NCI-H1092 (cell line): ENCODE measurements at places on chromosomes 3 and 15.

- peak; percentile 68 for DNase-seq
These were observed at the start of gene CCDC9B for GRCh38 chr15:40340740-40341400. TSS of gene CCDC9B (minus strand) at chr15:40340939. CDS start at chr15:40340819, 120 bp downstream.

DNA sequence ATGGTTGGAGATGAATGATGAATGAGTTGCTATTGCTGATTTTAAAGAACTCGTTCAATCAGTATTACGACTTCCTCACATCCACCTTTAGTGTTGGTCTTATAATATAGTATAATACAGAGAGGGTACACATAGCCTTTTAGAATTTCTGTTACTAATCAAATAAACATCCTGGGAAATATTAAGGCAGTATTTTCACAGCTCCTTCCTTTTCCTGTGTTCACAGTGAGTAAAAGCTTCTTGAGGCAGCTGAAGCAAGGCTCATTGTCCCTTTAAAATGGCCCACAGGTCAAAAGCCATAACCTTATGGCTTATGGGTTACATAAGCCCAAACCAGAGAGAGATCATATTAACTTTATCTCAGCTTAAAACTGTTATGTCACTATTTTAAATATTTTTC, 1.3 kb upstream of the BTLA start:
- no peak for DNase-seq

DNA sequence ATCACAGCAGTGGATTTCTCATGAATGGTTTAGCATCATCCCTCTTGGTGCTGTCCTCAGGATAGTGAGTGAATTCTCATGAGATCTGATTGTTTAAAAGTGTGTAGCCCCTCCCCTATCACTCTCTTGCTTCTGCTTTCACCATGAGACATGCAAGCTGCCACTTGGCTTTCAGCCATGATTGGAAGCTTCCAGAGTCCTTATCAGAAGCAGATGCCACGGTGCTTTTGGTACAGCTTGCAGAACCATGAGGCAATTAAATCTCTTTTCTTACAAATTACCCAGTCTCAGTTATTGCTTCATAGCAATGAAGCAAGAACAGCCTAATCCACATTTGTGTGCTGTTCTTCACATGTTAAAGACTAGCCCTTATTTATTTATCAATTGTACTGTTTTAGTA, 495.2 kb upstream of the EPHA6 start:
- no peak for DNase-seq

GRCh38 chr3:194471863-194472262, 14.9 kb downstream of the ATP13A3 start:
- DNase-seq: no peak

- peak; percentile 70 for DNase-seq
These were observed 99.4 kb downstream of the FBLN2 start for GRCh38 chr3:13648060-13649001.

DNA sequence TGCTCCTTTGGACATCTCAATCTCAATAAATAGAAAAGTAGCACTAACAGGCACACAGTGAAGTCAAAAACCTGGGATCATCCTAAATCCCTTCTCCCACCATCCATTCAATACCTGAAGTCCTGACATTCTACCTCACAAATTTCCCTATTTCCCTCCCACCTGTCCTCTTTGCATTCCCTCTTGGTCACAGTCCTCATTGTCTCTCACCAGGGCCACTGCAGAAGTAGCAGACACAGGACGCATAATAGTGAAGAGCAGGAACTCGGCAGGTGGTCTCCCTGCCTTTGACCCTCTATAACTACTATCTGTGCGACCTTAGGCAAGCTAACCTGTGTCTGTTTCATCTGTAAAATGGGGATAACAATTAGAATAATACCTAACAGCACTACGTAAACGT, 2.3 kb downstream of the THOC7 start:
- DNase-seq: no peak

DNA sequence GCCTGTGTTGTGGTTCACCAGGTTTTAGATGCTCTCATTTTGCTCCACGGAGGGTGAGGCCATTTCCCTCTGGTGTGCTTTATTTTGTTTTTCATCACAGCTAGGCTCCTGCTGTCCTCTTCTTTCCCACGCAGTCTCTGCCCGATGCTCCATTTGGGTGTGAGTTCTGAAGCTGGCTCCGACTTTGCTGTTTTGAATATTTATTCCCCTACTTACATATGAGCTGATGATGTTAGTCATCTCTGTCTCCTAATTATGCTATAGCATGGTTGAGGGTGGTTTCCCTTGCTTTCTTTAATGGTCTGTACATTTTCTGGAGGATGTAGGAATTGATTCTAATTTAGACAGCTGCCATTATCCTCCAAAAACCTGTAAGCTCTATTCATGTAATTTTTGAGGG, 168.1 kb upstream of the MYRIP start:
- no peak for DNase-seq

DNA sequence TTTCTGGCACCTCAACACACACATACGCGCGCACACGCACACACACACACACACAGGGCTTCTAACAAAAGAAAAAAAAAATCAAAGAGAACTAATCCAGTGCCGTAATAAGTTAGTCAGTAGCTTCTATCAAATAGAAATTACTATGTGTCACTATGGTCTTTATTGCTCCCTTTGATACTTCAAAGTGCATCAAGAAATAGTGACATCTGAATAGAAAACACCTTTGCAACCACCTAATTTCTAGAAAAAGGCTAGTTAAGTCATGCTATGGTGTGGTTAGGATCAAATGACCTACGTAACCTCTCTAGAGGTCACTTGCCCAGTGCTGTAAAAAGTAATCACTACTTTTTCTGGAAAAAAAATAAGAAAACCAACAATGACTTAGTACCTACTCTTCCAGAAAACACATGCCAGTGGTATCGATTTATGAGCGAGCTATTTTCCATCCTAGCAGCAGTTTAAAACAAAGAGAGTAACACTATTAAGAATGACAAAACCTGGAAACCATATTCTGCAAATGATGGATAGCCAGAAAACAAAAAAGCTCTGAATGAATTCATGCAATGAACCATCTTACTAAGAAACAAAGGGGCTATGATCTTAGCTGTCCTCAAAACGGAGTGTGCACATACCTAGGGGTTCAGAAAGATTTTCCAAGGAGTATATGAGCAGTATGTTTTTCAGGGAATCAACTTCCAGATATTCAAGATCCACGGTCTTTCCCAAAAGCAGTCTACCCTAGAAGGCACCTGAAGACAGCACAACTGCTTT, 6.8 kb downstream of the AVEN start:
- no peak for DNase-seq

DNA sequence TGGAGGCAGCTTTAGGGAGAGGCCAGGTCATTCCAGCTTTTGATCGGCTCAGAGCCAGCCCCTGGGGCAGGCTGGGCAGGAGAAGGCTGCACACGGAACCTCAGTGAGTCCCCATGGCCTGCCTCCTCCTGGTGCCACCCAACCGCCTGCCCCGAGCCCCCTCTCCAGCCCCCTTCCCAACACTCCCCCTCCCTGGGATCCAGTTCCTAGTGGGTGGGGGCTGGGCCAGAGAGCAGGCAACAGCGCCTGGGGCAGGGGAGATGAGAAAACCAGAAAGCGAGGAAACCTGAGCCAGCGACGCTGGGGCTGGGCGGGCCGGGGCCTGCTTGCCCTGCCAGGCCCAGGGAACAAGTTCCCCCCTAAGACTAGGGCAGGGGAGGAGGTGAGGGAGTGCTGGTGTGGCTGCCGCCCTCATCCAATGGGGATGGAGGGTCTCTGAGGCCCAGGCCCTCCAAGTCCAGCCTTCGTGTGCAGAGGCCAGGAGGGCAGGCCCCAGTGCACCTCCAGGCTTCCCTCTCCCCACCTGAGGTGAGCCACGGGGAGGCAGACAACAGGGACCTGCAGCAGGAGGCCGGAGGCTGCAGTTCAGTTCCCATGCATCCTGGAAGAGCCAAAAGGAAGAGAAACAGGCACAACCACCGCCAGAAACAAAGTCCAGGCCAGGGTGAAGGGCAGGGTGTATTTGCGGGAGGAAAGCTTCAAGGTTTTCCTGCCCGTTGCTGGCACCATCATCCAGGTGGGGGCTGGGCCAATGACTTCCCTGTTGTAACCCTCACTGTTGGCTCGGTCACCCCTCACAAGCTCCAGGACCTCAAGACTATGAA, 4.0 kb upstream of the SEMA3F start:
- no peak for DNase-seq

DNA sequence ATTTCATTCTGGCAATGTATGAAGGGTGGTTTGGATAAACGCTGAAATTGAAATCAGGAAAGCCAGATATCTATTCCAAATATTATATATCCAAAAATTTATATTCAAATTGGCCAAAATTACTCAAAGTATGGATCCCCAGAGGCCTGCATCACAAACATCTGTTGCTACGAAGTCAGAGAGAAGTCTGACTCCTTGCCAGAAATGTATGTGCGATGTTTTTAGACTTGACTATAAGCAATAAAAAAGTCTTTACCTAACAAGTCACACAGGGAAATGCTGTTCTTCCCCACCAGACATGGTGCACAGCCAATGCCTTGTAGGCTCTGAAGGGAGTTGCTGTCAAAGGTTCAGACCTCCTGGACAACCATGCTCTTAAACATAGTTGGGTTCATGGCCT, 533.1 kb downstream of the OTOL1 start:
- DNase-seq: no peak

DNA sequence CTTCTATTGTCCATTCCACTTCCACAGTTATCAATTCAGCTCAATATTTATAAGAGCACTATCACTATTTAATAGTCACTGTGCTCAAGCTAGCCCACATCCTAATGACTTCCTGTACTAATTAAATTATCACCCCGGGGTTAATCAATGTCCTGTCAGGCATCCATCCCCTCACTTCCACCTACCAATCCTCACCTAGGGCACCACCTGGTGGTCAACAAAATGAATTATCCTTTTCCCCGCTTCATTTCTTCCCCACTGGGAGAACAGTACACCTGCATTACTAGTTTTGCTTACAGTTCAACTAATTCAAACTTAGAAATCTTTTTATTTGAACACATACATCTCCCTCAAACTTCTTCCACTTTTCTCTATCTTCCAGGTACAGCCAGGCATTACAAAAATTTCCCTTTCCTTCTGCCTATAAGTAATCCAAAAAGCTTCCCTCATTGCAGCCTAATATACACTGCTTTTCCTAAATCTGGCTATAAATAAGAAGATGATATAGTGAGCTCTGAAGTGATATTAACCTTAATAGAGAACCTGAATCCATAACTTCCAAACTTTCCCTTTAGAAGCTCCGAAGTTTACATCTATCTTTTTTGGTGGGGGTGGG, 68.5 kb downstream of the TMCC1 start:
- peak; percentile 12 for DNase-seq

DNA sequence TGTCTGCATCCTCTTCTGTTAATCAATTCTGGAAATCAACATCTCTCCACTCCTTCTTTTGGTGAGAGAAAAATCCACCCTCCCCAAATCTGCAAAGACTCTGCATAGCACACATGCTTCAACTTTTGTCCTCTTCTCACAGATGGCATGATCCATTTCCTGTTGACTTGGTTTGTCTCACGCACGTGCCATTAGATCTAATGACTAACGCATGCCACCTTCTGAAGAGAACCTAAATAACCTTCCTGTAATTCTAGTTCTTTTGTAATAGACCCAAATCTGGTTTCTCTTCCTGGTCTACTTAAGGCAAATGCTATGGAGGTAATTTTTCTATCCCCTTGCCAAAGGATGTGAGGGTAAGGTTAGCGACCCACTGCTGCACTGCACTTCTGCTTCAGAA, 51.0 kb upstream of the ATOSA start:
- DNase-seq: no peak
